Thyroid gland (tissue), 4 donors: ENCODE measurements at places on chromosomes 7 and 10. TPM values are rescaled to one million over a fixed set of nuclear protein-coding genes. Genes with fewer than 3 reads are reported as not detected.

DNA sequence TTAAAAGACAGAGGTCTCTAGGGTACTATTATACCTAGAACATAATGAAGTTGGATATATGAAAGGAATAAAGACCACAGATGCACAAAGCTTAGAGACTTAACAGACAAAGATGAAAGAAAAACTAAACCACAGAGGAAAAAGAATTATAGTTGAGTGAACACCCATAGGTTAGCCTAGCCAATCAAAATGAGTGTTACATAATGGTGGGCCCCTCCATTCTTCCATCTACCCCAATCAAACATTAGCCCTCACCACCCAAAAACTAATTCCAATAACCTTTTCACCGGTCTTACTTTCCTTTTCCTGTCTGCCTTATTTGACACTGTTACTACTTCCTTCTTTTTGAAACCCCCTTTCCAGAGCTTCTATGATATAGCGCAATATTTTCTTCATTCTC lies 130.1 kb downstream of the ELMO1 start:
- DNase-seq, result no peak

- DNase-seq, result no peak
These were observed 5.6 kb upstream of the DLG5 start for GRCh38 chr10:77932016-77932715.

DNA sequence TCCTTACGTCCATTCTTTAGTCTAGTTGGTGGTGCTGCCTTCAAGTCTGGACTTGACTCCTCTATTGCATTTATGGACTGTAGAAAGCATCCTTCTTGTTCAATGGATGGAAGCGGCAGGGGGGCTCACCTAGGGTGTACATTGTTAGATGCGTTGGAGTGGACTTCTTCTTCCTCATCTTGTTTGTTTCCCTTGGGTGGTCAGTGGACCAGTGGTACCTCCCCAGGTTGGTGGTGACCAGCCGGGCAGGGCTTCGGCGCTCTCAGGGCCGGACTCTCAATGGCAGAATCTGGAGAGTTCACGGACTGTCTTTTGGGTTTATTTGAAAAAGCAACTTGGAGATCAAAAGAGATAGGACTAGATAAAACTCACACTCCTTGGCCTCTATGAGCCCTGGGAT lies 6.2 kb upstream of the BTBD16 start:
- DNase-seq, result no peak

DNA sequence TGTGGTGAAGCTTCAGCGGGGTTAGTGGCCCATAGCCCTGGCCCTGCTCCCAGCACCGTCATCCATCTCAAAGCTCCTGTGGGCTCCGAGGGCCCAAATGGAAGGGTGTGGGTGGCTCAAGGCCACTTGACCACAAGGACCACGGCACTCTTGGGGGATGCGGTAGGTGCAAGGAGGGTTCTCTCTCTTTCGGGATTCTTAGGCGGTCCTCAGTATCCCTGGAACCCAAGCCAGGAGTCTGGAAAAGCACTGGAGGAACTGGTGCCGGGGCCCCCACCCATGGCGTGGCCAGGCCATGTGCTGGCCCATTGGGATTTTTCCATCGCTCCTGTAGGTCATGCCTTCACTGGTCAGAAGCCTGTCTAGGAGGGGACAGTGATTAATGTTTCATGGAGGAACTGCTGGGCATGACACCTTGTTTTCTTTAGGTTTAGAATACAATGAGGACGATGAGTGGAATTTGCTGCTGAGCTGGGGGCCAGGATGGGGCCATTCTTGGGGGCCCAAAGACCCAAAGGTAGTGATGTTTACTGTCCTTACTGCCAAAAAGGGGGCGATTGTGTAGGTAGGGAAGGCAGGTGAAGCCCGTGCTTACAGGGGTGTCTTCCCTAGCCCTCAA lies 16.7 kb downstream of the AQP1 start:
- no peak for DNase-seq

DNA sequence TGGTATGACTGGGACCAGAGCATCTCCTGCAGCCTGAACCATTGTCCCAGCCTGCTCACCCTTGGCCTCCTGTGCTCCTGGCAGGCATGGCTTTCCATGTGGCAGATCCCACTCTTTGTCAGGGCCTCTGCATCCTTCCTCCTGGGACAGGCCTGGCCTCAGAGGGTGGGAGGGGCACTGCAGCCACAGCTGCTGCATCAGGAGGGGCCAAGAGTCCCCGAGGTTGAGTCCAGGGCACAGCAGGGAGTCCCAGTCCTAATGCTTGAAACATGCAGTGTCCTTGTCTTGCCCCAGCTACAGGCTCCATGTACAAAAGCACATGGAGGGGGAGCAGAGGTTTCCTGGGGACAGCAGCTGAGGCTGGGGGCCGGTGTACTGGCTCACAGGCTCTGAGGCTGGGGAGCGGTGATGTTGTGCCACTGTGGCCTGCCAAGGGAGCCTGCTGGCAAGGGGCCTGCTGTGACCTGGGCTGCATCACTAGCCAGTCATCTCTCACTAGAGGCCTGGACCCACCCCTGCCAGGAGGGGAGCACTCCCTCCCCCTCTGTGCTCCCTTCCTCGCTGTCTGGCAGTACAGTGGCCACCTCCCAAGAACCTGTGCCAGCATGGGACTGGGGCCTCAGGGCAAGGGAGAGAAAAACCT lies 144.8 kb downstream of the ZNF248 start:
- DNase-seq, result no peak

GRCh38 chr7:104130726-104131125 lies 77.1 kb downstream of the ORC5 start:
- DNase-seq, result no peak

- no peak for DNase-seq
These were observed 26.5 kb upstream of the CNTNAP2 start for GRCh38 chr7:146090023-146090645.

DNA sequence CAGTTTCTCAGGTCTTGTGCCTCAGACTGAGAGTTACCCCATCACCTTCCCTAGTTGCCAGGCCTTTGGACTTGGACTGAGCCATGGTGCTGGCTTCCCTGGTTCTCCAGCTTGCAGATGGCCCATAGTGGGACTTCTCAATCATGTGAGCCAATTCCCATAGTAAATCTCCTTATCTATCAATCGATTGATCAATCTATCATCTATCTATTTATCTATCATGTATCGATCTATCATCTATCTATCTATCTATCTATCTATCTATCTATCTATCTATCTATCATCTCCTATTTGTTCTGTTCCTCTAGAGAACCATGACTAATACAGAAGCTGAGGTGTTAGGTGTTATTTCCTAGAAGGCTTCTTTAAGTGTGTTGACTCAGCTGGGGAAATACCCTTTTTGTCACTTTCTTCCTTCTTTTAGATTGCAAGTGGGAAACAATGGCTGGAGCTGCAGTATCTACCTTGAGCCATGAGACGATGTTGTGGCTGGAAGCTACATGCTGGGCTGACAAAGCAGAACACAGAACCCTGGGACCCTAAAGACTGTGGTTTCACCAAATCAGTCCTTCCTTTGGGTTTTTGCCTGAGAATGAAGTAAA lies 234.7 kb upstream of the GLI3 start:
- no peak for DNase-seq

- no peak for DNase-seq
These were observed 456.1 kb downstream of the PHTF2 start for GRCh38 chr7:78254726-78255055.

GRCh38 chr7:13279854-13280435 lies 592.5 kb downstream of the ARL4A start:
- DNase-seq, result no peak

GRCh38 chr10:11682851-11683250 lies 59.3 kb upstream of the ECHDC3 start:
- no peak for DNase-seq

DNA sequence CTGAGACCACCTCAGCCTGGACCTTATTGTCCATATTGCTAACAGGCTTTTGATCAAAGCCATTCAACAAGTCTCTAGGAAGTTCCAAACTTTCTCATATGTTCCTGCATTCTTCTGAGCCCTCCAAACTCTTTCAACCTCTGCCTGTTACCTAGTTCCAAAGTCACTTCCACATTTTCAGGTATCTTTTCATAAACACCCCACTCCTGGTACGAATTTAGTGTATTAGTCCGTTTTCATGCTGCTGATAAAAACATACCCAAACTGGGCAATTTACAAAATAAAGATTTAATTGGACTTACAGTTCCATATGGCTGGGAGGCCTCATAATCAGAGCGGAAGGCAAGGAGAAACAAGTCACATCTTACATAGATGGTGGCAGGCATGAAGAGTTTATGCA lies 836.8 kb downstream of the SORCS1 start:
- no peak for DNase-seq

DNA sequence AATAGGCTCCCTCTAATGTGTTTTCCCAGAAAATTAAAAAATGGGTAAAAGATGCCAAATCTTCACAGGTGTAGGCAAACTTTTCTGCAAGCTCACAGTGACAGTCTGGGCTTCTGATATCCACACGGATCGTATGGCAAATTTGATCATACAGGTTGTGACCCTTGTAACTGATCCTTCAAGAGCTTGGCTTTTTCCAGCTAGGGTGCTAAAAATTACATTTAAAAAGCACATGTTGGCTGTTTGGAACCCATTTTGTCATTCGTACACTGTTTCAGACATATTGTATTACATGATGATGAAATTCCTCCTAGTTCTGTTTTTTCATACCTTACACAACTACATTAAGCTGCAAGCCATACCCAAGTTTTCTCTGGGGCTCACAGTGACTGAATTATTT lies 138.7 kb downstream of the GFRA1 start:
- no peak for DNase-seq

DNA sequence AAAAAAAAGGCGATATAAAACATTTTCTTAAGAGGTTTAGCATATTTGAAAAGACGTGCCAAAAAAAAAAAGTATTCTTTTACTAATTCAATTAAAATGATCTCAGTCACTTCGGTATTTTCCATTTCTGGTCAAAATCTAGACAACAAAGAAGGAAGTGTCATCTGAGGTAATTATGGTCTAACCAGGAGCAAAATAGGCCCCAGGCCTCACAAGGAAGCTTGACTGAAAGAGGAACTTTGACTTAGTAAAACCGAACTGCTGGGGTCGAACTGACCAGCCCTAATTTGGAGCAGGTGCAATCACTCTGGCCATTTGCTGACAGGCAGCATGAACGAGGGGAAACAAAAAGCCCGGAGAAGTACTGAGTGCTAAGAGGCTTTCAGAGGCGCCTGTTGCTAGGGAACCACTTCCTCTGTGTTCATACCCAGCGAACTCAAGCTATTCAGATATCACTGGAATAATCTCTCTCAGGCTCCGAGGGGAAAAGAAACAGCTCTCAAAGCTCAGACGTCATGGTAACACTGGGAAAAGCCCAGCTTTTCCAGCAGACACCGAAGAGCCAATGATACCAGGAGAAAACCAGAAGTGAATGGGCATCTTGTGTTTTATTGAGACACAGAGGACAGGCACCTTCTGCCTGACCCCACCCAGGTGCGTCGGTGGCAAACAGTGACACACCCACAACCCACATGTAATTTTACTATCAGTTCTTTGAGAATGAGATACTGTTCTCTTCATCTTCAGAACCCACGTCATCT lies 126.5 kb downstream of the FAM107B start:
- DNase-seq, result peak; percentile 74

GRCh38 chr7:135812148-135812547 lies 63.5 kb upstream of the FAM180A start:
- no peak for DNase-seq

GRCh38 chr10:111996103-111996502 lies 187.5 kb downstream of the GPAM start:
- no peak for DNase-seq

GRCh38 chr7:92835851-92836488 lies 403 bp downstream of the CDK6 start:
- peak; percentile 19 for DNase-seq

DNA sequence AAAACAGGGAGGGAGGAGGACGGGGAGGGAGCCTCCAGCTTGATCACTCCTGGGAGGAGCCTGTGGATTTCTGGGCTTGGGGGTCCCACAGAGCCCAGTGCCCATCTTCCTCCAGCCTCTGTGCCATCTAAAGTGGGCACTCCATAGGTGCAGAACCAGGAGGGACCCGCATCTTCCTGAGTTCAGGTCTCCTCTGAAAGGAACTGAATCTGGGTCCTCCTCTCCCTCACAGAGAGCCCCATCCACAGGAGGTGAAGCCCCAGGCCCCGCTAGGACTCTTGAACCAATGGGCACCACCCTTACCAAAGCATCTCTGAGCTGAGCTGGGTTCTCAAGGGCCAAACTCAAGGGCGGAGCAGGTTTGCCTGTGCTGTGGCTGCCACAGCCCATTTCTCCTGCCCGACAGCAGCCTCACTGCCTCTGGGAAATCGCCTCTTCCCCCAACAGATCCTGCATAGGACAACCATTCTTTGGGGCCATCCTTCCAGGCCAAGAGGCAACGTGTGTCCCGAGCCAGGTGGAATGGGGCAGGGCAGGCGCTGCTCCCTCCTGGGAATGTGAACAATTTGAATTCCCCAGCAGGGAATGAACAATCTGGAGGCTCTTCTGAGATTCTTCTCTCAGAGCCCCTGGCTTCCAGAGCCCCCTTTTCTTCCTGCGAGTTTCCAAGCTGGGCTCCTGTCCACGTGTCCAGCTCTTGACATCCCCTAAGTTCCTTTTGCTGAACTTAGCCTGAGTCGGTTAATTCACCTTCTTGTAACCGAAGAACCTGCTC lies 411.0 kb upstream of the FOXK1 start:
- no peak for DNase-seq

Gene GPR15LG
- not detected for total RNA-seq

Gene CALML3
- total RNA-seq, result not detected

Gene FGFBP3
- total RNA-seq, result 2.1 TPM

Gene OR2A1
- 0.33 TPM for total RNA-seq
